ENCODE measurements at places on chromosomes 1 and 21.
A peak's percentile ranks its signal among the peaks of the same experiment; 100 is the strongest.

DNA sequence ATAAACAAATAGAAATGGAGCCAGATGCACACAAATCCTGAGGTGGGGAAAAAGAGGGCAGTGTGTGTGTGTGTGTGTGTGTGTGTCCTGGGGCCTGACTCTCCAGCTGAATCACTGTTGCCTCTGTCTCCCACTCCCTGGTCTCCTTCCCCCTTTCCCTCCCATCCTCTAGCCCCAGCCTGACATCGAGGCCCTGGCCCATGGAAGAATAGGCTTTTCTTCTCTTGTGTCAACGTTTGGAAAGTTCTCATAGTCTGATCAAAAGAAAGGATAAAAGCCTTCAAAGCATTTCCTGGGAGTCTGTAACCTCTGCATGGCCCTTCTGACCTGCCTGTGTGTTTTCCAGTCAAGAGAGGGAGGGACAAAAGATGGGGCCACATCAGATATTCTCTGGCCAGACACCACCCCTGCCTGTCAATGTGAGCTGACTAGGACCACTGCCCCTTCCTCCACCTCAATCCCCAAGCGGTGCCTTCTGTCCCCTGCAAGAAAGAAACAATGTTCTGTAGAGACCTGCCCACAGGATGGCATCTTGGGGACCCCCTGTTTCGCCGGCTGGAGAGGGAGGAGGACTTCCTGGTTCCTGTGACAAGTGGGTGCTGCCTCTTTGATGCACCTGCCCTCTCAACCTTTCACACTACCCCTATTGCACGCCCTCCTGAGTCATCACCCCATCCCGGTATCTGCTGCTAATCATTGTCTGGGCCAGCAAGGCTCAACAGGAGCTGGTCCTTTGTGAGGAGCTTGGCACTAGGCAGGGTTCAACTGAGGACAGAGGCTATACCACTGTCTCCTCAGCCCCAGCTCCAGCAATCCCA is 16.2 kb downstream of the KCNJ10 start:
- no peak for DNase-seq

- DNase-seq: no peak
These were observed 233.8 kb upstream of the TMEM51 start for GRCh38 chr1:14919751-14920150.

GRCh38 chr1:204166219-204166618 is at the start of gene REN:
TSS of gene REN (minus strand) at chr1:204166337. CDS start at chr1:204166293, 44 bp downstream.
- no peak for DNase-seq

GRCh38 chr1:220544901-220545303 is 17.0 kb downstream of the MARK1 start:
- no peak for DNase-seq

- no peak for DNase-seq
These were observed 289.2 kb upstream of the DPYD start for GRCh38 chr1:98210064-98210463.

GRCh38 chr21:25639551-25640201 is 618 bp downstream of the JAM2 start:
- peak; percentile 36 for DNase-seq

DNA sequence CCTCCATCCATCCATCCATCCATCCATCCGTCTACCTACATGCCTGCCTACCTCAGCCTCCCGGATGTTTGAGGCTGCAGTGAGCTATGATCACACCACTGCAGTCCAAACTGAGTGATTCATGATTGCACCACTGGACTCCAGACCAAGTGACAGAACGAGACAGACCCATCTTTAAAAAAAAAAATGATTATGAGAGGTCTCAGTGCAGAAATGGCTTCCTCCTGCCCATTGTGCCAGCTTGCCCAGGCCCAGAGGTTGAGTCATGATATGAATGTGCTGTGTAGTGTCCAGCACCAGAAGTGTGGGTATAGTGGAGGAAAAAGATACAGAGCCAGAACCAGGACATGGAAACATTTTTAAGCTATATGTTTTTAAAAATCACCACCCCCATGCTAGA is 149.9 kb downstream of the KIF26B start:
- no peak for DNase-seq

GRCh38 chr1:89487972-89488371 is 36.7 kb upstream of the LRRC8B start:
- no peak for DNase-seq

DNA sequence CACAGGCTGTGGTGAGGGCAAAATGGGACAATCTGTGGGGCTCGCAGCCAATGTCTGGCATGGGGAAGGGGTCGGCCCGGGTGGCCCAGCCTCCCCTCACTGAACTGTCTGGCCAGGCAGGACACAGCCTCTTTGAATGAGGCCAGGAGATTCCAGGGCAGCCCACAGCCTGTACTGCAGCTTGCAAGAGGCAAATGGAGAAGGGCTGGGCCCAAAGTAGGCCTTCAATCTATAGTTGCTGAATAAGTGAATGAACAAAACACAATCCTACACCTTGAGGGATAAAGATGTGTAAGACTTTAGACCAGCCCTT is 23.2 kb downstream of the SLC27A3 start:
- DNase-seq: no peak

DNA sequence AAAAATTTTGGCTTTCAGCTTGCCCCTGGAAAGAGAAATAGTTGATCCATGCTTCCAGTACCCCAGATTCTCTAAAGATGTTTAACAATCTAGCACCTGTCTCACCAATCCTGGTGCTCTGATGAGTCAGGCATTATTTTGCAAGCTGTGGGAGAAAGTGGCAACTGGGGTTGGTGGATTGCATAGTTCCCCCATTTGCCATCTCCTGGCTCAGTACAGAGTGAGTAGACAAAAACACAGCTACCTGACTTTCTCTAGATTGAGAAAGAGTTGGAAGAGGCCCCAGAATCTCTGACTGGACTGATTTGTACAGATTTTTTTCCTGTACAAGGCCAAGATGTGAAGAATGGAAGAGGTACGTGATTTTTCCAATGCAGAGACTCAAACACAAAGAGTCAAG is 75.1 kb upstream of the NEGR1 start:
- DNase-seq: no peak

GRCh38 chr1:93695411-93696005 is 13.9 kb upstream of the BCAR3 start:
- no peak for DNase-seq

DNA sequence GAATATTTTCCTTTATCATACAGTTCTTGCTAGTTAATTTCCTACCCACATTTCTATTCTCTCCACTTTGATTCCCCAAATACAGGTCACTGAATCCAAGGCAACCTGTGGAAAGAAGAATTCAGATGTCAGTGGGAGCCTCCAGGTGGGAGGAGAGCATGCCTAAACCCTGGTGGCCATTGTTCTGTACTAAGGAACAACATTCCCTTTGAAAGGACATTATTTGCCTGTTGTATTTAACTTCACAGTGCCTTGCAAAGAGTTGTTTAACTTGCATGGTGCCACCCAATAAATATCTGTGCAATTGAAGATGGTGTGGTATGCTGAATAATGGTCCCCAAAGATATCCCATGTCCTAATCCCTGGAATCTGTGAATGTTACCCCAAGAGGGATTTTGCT is 21.3 kb downstream of the NPHS2 start:
- DNase-seq: no peak

DNA sequence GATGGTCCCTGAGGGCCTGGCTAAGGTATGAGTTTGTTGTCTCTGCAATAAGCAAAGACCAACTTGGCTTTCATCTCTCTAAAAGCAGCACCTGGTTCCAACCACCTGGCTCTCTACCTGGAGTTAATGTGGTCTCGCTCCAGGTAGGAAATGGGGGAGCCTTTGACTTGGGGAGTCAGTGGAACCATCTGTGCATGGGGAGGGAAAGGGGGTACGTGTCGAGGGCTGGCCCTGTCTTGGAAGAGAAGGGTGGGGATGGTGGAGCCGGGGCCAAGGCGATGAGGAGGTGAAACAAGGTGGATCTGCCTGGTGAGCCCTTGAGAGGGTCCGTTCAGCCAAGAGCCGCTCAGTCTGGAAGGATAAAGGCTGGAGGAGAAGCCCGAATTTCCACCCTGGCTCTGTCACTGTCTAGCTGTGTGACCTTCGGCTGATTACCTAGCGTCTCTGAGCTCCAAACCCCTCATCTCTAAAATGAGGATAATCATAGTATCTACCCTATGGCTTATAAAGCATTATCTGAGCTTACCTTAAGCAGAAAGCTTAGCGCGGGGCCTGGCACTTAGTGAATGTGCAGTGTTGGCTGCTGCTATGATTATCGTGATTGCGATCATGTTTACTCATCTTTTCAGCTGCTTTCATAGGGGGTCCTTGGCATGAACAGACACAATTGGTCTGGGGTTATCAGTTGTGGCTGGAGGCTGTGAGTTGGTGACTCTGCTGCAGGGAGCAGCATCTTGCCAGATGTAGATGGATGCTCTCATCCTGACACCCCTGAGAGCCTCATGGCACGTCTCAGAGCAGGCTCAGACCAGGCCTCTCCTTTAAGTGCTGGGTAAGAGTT is 78.7 kb downstream of the ACTL8 start:
- DNase-seq: no peak

DNA sequence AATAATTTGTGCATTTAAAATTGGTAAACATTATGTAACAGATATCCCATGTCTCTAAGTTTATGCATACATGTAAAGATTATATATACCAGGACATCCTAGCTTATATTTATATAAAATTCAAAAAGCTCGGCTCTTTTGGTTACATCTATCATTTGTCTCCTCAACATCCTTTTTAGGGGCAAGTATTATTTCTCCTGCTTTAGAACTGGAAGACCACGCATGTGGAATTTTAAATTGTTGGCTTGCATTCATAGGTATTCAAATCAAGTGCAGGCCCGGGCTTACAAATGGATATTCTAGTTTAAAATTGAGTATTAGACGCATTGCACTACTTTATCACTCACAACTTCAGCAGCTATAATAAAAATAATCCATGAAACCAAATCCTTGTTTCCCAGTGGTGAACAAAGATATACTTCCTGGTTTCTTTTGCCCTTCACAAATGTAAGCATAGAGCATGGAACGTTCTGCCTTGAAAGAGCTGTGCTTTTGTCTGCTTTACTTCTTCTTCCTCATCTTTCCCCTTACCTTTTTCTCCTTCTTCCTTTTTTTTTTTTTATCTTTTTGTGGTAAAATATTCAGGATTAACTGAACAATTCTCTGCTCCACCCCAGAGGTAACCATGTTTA is 57.1 kb downstream of the DDAH1 start:
- no peak for DNase-seq

DNA sequence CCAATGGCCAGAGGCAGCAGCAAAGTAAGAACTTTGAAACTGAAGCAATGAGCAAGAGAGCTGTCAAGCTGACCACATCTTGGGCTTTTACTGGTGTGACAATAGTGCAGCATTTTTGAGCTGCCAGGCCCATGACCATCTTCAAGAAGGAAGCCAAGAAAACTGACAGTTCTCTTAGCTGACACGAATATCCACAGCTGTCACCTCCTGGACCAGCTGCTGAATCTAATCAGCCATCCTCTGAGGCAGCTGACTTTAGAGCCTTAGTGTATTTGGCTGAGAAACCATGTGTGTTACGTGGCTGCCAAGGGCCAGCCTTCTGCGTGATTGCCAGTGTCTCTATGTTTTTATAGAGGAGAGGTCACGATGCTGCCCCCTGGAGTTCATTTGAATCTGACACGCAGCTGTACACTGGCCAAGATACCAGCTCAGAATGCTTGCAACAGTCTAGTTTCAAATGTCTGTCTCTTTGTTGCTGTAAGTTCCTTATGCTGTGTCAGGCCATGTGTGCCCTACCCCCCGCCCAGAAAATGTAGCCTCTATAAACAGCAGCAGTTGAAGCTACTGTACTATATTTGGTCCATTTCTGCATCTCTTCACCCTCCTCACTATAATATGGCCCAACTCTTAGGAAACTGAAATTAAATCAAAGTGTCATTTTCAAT is 39.7 kb downstream of the PALMD start:
- DNase-seq: peak; percentile 63

GRCh38 chr21:46180079-46180722 is 4.1 kb downstream of the SPATC1L start:
- DNase-seq: no peak

DNA sequence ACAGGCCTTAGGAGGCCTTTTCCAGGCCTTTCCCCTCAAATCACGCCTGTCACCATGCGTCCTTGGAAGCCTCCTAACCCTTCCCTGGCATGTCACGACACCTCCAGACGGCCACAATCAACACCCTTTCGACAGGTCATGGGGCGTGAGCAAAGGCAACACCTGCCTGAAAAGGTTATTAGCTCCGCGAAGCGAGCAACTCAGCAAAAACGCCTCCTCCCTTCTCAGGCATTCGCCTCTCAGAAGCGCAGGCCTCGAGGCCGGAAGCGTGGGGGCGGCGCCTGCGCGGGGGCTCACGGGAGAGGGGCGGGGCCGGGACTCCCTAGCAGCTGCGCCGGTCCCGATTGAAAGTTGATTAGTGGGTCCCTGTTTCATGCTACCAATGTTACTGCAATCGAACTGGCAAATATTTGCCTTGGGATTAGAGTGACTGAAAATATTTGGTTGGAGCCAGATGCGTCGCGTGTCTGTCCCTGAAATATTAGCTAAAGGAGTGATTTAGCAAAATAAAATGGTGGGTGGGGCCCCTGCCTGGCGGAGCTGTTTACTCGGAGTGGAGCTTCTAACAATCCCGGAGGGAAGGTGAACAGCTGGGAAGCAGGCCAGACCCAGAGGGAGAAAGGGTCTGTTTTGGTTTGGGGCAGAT is 44.9 kb downstream of the GFI1 start:
- peak; percentile 84 for DNase-seq

DNA sequence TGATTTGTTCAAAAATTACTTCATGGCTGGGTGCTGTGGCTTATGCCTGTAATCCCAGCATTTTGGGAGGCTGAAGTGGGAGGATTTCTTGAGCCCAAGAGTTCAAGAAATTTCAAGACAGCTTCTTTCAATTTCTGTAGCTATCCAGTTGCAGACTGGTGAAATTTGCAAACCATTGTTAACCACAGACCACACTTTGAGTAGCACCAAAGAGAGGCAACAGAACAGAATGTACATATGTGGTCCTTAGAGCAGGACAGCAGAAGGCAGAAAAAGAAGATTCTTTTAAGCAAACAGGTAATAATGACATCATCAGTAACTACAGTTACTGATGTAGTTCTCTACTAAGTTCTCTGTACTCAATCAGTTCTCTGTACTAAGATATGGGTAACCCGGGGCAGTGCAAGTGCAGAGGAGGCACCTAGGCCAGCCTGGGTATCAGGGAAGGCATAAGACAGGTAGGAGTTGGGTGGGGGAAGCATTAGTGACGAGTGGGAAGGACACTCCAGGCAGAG is 5.5 kb upstream of the KLF17 start:
- no peak for DNase-seq

- peak; percentile 14 for DNase-seq
These were observed 1150.5 kb upstream of the TMPRSS15 start for GRCh38 chr21:19553919-19554615.

DNA sequence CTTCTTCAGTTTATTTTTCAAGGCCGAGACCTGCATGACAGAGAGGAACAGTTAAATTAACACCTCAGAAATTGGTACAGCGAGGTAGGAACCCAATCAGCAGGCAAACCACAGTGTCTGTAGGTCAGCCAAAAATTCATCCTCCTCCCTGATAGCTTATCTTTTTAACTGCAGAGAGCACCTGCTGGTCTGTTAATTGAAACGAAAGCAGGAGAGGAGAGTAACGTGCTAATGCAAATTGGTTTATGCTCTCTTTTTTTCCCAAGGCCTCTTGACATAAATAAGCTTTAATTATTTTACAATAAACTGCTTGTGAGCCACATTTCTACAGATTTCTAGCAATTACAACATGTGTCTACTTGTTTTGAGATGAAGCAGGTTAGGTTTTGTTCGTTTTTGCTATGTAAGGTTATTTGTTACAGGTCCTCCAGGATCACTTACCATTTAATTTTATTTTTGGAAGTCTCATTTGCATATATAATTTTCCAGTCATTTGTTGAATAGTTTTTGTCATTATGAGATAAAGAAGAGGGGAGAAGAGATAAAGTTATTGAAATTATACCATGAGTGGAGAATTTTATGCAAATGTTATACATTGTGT is 179.9 kb downstream of the DENND1B start:
- peak; percentile 50 for DNase-seq

Measured in COR-L47 (cell line).